Stimulated activated naive CD8-positive, alpha-beta T cell treated with anti-CD3 and anti-CD28 coated beads, Interleukin-15, Interleukin-2, amounts not matched to agents 100 U/mL and 50 U/mL, for 24 hours (primary cell): ENCODE measurements at places on chromosomes 3 and 15.

DNA sequence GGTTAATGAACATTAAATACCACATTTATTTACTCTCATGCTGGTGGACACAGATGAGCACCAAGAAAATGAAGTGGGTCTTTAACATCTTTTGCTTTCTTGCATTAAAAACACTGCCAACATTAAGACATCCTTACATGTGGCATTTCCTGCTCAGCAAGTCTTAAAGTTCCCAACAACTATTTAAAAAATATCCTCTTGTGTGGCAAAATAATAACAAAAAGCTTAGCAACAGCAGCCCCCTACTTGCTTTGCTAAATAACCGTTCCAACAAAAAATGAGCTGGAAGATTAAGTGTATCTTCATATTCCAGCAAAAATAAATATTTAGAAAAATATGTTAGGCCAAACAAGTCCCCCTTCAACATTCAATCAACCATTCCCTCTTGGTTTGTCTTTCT, 93.1 kb downstream of the SUCLG2 start:
- DNase-seq: no peak

GRCh38 chr3:188176476-188176875, 22.5 kb downstream of the LPP start:
- DNase-seq: no peak

GRCh38 chr3:170267793-170268192, 45.6 kb downstream of the PRKCI start:
- DNase-seq: no peak

- no peak for DNase-seq
These were observed 88.4 kb upstream of the PLSCR4 start for GRCh38 chr3:146339349-146339748.

DNA sequence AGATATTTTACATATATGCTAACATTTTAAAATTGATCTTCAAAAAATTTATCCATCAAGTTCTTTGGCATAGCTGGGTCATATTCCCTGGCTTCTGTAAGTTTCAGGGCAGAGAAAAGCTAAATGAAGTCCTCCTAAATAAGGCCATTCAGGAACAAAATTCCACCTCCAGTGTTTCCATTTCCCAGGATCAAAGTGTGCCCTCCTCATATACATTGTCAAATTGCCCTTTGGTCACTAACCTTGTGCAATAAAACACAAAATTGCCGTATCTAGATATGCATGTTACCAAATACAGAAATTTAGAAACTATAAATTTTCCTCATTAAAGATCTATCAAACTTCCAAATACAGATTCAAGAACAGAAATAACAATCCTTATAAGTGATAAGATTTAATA, 10.6 kb downstream of the CEP152 start:
- DNase-seq: no peak

DNA sequence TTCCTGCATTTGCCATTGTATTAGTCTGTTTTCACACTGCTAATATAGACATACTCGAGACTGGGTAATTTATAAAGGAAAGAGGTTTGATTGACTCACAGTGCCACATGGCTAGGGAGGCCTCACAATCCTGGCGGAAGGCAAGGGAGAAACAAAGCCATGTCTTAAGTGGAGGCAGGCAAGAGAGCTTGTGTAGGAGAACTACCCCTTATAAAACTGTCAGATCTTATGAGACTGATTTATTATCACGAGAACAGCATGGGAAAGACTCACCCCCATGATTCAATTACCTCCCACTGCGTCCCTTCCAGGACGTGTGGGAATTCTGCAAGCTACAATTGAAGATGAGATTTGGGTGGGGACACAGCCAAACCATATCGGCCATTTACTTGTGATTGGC, 27.8 kb downstream of the YEATS2 start:
- no peak for DNase-seq

DNA sequence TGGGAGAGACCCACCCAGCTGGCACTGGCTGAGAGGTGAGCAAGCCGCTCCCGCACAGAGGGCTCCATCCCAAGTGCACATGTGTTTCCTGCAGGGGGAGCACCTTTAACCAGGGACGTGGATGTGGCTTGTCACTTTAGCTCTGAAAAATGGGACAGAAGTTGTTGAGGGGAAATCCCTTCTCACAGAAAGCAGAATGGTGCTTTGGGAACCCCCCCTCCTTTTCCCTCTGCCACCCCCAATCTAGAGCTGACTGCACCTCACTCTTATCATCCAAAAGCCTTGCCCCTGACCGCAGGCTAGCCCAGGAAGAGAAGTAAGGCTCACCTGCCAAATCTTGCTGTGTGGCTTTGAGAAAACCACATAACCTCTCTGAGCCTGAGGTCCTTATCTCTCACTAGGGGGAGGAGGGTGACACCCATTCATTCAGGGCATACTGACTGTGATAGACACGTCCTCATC, 77.9 kb downstream of the RPN1 start:
- DNase-seq: peak; percentile 72

DNA sequence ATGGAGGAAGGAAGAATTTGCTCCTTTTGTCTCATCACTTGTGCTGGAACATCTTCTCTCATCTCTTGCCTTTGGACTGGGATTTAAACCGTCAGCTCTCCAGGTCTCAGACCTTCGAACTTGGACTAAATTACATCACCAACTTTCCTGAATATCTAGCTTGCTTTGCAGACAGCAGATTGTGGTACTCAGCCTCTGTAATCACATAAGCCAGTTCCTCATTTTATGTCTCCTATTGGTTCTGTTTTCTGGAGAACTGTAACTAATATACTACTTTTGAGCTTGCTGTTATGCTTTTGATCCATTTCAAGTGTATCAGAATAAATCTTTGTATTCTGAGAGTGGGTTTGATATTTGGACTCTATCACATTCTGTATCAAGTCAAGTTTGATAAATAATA, 164.3 kb upstream of the VEPH1 start:
- DNase-seq: no peak

GRCh38 chr3:32381922-32382321, 9.7 kb upstream of the CMTM7 start:
- no peak for DNase-seq

GRCh38 chr3:64349551-64349950, 124.3 kb upstream of the PRICKLE2 start:
- DNase-seq: no peak

GRCh38 chr3:48187579-48188265, 495 bp downstream of the CDC25A start:
- DNase-seq: peak; percentile 61

- no peak for DNase-seq
These were observed 59.0 kb upstream of the SPPL2A start for GRCh38 chr15:50824514-50824913.

- DNase-seq: no peak
These were observed 205.3 kb downstream of the NFKBIZ start for GRCh38 chr3:102054543-102055080.
